ENCODE measurements at places on chromosomes 5 and 9.
A peak's percentile ranks its signal among the peaks of the same experiment; 100 is the strongest.

- no peak for DNase-seq
Observed at GRCh38 chr9:70465398-70465797, 50.9 kb upstream of the KLF9 start.

DNA sequence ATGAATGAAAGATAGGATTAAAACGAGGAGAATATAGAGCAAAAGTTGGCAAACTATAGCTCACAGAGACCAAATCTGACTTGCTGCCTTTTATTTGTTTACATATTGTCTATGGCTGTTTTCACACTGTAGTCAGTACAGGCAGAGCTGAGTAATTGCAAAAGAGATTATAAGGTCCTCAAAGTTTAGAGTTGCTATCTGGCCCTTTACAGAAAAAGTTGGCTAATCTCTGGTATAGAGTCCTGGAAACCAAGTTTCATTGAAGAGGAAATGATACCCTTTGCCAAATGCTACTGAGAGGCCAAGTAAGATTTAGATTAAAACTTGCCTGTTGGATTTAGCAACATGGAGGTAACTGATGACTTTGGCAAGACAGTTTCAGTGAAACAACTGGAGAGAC, 36.0 kb downstream of the LYRM7 start:
- no peak for DNase-seq

- no peak for DNase-seq
Observed at GRCh38 chr9:98009936-98010335, 26.8 kb downstream of the ANP32B start.

DNA sequence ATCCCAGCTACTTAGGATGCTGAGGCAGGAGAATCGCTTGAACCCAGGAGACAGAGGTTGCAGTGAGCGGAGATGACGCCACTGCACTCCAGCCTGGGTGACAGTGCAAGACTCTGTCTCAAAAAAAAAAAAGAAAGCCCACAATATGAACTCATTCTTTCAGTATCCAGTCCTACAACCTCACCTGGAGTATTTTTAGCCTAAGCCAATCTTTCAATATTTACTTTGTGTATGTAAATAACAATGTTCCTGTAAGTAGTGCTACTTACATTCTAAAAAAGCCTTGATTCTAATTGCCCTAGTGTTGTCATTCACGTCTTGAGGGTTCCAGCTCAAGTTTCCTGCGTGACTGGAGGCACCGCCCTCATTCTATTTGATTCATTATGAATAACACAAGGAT, 62.0 kb downstream of the BHMT start:
- DNase-seq = peak; percentile 60

GRCh38 chr9:89434636-89435035, 63.3 kb downstream of the SEMA4D start:
- DNase-seq = no peak

- DNase-seq = no peak
Observed at GRCh38 chr5:7882926-7883325, 14.0 kb downstream of the MTRR start.

GRCh38 chr9:109399258-109399767, 78.5 kb upstream of the EPB41L4B start:
- DNase-seq = no peak

GRCh38 chr5:161745392-161745791, 59.9 kb downstream of the GABRA6 start:
- DNase-seq = no peak

- DNase-seq = no peak
Observed at GRCh38 chr5:95591490-95591901, 28.4 kb upstream of the GPR150 start.

GRCh38 chr5:145825751-145826180, 9.4 kb downstream of the PRELID2 start:
- DNase-seq = no peak

GRCh38 chr9:88672874-88673689, 138.1 kb downstream of the NXNL2 start:
- DNase-seq = no peak

DNA sequence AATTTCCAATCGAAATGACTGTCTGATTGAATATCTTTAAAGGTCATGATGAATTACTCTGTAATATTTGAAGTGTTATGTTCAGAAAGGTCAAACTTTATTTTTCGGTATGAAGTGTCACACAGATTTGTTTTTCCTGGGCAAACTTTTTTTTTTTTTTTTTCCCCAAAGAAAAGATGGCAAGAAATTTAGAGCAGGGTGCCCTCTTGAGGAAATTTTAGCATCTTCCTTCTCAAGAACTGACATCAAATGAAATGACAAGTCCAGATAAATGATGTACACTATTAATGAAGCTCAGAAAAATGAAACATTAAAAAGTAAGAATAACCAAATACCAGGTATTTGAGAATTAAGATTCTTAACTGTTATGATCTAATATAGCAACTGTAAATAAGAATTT, 123.6 kb downstream of the INVS start:
- no peak for DNase-seq

- no peak for DNase-seq
Observed at GRCh38 chr9:81594415-81594814, 94.9 kb downstream of the TLE1 start.

GRCh38 chr5:139871614-139872013, 76.0 kb downstream of the PSD2 start:
- no peak for DNase-seq

- no peak for DNase-seq
Observed at GRCh38 chr9:22055090-22055489, 46.0 kb upstream of the CDKN2B start.

- DNase-seq = no peak
Observed at GRCh38 chr5:119470105-119470763, 17.9 kb downstream of the HSD17B4 start.

GRCh38 chr9:135815830-135816650, 91.3 kb downstream of the CAMSAP1 start:
- no peak for DNase-seq

DNA sequence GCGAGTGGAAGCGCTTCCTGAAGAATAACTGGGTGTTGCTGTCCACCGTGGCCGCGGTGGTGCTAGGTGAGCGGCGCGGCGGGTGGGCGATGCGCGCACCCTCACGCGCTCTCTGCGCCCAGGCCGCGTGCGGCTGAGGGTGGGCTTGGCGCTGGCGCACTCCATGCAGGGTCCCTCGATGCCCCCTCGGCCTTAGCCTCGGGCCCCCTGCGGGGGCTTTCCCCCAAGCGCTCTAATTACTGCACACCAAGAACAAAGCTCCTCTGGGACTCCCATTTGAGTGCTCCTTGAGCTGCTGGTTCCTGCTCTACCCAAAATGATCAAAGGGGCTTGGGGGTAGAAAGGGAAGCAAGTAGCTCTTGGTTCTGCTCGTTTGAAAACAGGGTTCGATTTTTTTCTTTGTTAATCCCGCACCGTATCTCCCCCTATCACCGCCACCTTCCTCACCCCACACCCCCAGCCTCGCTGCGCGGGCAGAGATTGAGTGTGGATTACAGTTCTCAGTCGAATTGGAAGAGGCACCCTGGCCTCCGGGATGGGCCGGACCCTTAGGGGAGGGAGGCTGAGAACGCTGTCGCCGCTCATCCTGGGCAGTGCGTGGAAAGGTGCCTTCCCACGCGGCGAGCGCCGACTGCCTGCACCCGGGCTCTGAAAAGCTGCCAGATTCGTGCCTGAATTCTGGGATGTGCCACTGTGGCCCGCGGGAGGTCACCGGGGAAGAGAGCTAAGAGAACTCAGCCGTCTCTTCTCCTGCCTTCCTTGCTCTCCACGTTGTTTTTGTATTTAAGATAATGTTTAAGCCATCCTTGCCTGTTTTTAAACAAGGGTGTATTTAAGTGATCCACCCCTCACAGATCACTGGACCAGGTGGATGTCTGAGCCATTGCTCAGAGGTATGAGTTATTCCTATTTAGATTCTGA, 697 bp downstream of the SLC1A1 start:
- no peak for DNase-seq

DNA sequence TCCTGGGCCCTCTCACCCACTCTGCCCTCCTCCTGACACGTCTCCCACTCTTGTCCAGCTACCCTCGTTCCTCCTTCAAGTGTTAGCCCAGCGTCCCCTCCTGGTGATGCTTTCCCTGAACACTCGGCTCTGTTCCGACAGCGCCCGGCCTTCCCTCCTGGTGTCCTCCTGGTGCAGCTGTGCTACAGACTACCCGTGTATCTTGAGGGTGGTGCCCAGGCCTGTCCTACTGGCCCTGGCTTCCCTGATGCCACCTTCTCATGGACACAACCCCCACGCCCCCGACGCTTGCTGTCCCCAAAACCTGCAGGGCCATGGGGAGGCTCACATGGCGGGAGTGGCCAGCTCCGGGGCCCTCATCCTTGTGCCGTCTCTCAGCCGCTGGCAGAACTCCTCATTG, 21.4 kb upstream of the SCGB3A1 start:
- DNase-seq = no peak

- DNase-seq = no peak
Observed at GRCh38 chr5:169901896-169902295, 78.4 kb downstream of the INSYN2B start.

GRCh38 chr9:74458832-74459231, 38.3 kb upstream of the RORB start:
- no peak for DNase-seq

GRCh38 chr9:123787416-123787815, 142.5 kb downstream of the DENND1A start:
- DNase-seq = no peak

GRCh38 chr9:83281306-83282255, 218.6 kb upstream of the RASEF start:
- DNase-seq = peak; percentile 70

GRCh38 chr5:127961006-127961762, 122.4 kb upstream of the SLC12A2 start:
- DNase-seq = no peak

DNA sequence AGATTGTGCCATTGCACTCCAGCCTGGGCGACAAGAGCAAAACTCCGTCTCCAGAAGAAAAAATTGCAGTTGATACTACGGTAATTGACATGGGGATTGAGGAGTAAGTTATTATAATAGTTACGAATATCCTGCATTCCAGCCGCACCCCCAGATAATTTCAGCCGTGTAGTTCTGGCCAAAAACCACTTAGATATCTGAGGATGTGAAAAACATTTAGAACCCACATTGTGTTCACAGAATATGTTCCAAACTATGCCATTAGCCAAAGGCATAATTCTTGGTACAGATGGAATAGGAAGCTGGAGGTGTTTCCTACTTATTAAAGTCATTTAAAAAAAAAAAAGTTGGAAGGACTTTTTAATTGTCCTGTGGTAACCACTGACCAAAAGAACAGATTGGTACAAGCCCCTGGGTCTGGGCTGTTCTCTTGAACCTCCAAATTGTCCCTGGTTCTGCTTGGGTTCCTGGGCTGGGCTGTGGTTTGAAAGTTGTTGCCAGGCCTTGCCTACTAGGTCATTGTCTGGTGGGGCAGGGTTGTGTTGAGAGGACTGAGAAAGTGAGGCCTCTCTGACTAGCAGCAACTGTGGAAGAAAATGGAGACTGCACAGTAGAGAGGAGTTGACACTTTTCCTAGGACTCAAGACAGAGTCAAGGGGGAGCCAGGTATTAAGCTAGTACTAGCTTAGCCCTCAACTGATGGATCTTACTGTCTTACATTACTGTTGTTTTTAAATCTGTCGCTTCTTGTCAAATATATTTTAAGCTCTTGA, 198.8 kb downstream of the NR3C1 start:
- DNase-seq = no peak

GRCh38 chr9:17793713-17794622, 215.1 kb downstream of the SH3GL2 start:
- peak; percentile 17 for DNase-seq

DNA sequence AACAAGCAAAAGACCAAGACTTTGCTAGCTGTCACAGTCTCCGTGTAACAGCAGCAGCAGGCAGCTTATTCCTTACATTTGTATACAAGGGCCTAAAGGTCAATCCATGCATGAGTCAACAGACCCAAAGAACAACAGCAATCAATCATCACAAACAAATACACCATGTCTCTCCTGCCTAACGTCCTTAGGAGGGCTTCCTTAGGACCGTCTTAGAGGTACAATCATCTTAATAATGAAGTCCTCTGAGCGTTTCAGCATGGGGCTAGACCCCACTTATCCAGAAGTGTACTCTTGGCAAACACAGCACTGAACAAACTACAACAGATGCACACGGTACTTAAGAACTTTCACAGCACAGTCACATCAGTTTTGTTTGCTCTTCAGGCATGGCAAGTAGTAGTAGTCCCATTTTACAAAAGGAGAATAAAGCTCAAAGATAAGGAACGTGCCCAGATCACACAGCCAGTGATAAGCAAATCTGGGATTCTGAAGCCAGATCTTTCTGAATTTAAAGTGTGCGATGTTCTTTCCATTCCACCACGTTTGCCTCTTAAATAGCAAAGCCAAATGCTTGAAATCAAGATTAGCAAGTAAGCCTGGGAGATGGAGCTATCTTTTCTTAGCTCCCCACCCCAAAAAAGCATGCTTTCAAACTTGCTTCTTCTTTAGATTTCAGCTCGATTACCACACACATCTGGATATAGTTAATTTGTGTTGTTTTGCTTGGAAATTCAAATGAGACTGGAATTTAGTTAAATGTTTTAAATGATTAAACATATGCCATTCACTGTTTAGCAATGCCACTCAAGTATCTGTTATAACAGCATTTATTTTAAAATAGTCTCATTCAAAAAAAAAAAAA, 24.2 kb downstream of the PSMB7 start:
- DNase-seq = no peak

DNA sequence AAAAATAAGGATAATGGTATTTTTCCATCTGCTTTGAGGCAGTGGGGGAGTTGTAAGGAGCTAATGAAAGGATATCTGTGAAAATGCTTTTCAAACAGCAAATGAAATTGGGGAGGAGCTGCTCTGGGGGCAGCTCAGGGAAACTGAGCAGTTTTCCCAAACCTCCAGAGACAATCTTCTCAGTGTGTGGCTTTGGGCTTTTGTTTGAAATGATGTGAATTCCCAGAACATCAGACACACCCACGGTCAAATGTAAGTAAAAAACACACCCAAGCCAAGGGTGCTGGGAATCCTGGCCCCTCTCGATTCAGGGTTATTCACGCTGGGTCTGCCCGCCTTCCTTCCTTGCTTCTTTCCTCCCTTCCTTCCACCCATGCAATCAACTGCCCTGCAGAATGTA, 512.6 kb downstream of the BNC2 start:
- DNase-seq = no peak

DNA sequence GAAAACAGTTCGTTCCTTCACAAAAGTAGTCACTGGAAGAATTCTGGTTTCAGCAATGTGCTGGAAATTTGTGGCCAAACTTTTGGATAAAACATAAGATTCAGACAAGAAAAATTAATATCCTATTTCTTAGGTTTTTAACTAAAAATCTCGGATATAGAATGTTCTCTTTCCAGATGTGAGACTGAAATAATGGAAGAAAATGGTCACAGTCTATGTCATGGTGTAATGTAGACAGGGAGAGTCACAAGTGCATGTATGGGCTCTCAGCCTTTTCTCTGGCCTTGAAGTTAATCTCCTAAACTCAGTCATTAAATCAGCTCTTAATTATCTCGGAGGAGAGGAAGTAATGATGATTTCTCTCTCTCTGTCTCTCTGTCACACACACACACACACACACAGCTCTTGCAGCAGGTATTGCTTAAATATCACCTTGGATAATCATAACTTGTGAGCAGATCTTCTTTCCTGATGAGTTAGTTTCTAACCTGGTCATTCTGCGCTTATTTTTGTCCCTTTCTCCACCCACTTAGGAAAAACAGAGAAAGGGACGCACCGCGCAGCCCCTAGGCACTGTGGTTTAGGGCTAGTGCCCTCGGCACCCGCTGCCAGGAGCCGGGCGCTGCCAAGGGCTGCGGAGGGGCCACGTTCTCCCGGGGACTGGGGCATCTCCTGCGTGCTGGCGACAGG, 672 bp upstream of the ITGA2 start:
- DNase-seq = peak; percentile 4
